ENCODE measurements at places on chromosomes 11 and 22.

- DNase-seq, result no peak
Measured at GRCh38 chr11:13119361-13119760, 110.2 kb downstream of the RASSF10 start.

DNA sequence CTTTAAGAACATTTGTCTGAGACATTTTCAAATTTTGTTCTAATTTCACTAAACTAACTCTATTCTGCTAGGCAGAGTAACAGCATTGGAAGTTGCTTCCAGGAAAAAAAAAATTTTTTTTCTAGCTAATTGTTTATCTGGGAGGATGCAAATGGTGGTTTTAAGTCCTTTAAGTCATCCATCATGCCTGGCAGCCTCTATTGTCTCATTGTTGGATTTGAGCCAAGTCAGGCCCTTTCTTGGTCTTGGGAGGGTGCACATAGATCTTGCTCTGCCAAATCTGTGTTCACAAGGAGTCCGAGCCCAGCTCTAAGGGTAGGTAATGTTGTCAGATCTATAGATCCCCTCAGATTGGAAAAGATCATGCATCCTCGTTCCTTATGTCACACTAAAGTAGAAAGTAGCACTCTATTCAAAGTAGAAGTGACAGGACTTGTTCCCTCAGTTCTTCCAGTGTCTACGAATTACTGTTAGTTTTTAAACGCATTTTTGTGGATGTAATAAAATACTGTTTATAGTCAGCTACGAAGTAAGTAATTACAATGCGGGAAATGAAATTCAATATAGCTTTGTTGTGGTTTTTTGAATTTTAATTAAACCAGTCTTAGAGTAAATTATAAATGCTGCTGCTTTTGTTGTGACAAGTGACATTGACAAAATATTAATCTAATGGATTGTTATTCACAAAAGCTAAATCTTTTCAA, 166.0 kb upstream of the RASSF10 start:
- peak; percentile 66 for DNase-seq

- no peak for DNase-seq
Measured at GRCh38 chr11:94806419-94806818, 38.3 kb downstream of the AMOTL1 start.

GRCh38 chr22:40534379-40535188, 101.9 kb downstream of the MRTFA start:
- DNase-seq, result no peak

DNA sequence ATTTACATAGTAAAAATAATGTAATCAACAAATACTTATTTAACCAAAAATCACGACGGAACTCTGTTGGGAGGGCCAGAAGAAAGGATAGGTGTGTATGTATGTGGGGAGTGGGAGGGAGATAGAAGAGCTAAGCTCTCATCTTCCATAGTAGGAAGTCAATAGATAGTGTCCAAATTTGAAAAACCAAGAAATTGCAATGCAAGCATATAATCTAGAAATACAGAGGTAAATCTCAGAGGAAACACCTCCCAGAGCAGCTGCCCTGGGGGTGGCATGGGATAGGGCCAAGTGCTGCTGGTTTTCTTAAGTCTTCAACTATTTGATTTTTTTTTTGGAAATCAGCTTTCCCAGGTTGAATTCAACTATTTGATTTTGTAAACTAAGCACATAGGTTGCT, 16.9 kb downstream of the C11orf86 start:
- DNase-seq, result no peak

DNA sequence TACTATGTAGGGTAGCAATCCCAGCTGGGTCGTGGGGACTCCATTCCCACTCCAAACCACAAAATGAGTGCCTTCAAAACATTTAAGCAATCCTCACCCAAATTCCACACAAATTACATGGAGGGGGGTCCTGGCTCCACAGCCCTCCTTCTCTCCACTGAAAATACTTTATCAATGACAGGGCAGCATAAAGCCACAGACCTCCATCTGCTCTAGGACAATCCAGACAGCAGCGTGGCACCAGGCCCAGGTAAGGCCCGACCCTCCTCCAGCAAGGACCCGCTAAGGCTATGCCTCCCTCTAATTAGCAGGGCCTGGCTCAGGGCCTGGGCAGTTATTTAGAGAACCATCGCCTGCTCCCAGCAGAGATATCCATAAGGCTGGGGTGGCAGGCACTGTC, at the start of gene PANX3:
Gene PANX3, plus strand, starts transcription at position 365 of the 400 bp plus-strand sequence. CDS start 129 bp downstream, outside the sequence.
- no peak for DNase-seq

DNA sequence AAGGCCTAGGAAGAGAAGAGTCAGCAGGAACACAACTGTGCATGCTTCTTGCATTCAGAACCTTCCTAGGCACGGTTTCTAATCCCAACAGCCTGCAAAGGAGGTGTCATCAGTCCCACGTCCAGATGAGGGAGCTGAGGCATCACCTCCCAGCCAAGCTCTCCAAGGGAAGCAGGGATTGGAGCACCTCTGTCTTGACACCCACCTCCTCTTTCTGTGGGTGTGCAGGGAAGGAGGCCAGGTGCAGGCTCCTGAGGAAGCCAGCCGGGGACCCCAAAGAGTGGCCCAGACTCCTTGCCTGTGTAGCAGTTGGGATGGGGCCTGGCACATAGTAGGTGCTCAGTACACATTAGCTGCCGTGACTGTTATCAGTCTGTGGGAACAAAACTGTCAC, 2.0 kb downstream of the PNPLA5 start:
- no peak for DNase-seq

DNA sequence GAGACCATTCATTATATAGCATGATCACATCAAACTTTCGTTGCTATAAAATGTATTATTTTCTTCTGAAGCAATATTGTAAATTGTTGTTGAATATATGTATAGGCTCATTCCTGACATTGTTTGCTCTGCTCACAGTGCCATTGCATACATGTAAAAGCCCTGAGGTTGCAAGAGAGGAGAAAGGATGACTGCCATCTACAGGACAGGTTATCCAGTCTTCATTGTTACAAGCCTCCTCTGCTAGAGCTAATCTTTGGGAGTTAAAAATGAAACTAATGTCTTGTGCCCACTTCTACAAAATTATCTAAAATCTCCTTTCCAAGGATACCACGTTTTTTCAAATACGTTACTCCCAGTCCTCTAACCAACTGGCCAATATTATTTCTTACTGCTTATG, 16.4 kb upstream of the OR5AL1 start:
- DNase-seq, result no peak

DNA sequence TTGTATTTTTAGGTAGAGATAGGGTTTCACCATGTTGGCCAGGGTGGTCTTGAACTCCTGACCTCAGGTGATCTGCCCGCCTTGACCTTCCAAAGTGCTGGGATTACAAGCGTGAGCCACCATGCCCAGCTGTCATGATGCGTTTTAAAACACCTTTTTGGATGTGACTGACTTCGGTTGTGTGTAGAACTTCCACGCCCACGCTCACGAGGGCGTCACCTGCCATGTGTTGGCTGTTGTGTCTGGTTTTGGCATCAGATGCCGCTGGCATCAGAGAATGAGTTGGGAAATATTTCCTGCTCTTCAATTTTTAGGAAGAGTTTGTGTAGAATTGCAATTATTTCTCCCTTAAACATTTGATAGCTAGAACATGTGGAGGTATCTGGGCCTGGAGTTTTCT, 109.1 kb downstream of the KCNQ1 start:
- DNase-seq, result no peak

DNA sequence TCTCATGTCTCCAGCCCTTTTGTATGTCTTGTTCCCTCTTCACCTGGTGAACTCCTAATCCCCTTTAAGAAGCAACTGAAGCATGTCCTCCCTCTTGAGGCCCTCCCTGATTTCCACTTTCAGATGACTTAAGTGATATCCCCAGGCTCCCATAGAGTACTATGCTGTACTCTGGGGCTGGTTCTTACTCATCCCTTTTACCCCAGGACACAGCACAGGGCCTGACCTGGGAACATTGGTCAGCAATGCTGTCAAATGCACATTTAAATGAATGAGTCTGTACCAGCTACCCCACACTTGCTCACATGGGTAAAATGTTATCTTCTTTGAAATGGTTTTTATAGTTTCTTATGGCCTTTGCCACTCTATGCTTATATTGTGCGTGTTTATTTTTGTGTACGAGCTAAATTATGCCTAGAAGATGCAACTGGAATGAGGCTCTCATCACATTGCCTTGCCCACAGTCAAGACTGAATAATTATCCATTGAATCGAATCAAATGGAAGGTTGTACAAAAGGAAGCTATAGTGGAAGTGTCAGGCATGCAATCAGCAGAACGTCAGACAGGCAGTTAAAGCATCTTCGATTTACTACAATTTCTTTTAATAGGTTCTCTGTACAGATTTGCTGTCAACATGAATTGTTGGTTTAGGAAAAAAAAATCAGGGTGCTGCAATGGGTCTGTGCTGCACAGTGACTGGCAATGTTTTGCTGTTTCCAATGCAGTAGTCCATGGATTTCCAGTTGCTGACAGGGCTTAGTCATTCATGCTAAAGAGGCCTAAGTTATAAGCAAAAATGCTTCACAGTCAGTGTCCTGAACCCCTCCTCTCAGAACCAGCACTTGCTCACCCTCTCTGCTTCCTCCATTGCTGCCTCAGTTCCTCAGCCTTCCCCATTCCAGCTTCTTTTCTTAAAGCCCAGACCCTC, 79.5 kb downstream of the PARVA start:
- DNase-seq, result no peak

DNA sequence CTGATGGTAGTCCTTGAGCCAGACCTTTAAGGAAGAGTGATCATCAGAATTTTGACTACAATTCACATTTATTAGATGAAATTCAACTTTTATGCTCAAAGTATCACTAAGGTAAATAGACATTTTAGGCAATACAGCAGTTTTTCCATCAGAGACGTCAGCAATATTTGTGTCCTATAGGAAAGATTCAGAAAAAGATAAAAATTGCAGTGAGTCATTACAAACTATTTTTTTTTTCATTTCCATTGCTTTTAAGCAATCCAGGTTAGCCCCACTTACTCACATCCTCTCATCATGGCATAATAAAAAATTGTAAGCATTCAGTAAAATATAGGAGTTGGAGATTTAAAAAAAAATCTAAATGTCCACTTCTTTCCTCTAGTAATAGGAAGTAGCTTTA, 46.9 kb downstream of the MSANTD4 start:
- DNase-seq, result no peak

DNA sequence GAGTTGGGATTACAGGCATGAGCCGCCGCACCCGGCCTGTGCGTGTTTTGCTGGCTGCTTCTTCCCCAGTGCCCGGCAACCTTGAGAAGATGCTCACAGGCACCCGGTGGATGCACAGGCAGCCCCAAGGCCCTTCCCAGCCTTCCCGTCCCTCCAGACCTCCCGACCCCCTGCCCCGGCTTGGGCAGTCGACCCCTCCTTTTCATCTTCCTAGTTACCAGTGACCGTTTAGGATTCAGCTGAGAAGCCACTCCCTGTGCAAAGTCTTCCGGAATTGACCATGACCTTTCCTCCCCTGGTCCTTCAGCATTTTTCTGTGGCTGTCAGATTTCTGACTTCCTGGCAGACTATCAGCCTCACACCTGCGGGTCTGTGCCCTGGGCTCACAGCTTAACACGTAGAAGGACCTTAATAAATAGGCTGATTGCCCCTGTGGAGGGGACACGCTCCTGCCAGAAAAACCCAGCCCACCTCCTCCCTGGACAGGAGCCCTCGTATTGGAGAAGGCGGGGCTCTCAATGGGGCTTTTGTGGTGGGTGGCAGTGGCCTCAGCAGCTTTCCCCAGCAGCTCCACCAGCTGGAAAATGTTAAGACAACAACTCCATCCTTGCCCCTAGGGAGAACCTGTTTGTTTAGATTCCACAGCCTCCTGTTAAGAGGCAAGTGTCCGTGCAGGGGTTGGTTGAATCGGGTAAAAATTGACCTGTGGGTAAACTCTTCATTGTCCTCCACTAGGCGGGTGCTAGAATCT, 10.4 kb upstream of the ANO1 start:
- peak; percentile 55 for DNase-seq

- no peak for DNase-seq
Measured at GRCh38 chr11:112829971-112830654, 131.1 kb upstream of the NCAM1 start.

- no peak for DNase-seq
Measured at GRCh38 chr11:4658629-4659445, 15.1 kb downstream of the OR51E1 start.

DNA sequence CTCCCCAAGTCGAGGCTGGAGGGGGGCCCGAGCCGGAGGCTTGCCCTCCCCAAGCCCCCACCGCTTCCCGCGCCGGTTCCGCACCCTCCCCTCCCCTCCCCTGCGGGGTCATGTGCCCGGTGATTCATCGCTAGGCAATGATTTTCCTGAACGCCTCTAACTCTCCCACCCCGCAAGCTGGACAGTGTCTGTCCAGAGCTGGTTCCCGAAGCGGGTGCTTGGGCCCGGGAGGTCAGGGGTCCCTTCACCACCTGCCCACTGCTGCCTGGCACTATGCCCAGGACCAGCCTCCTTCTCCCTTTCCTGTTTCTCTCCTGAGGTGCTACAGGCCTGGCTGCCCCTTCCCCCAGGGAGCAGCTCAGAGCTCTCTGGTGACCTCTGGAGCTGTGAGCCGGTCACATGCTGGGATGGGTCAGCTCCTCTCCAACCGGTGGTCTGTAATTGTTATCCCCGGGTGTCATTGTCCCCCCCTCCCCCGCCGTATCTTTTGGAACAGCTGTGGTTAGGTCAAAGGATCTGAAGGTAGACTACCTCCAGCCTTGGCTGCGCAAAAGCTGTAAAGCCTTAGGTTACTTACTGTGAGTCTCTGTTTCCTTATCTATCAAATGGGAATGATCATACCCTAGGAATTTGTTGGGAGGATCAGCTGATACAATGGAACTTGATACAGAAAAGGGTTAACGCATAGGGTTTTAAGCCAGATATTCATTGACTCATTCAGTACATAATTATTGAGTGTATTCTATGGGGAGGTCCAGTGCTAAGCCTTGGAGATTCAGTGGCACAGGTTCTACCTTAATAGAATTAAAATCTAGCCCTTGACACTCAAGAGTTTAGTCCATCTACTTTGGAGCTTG, 753 bp downstream of the STX3 start:
- peak; percentile 65 for DNase-seq

DNA sequence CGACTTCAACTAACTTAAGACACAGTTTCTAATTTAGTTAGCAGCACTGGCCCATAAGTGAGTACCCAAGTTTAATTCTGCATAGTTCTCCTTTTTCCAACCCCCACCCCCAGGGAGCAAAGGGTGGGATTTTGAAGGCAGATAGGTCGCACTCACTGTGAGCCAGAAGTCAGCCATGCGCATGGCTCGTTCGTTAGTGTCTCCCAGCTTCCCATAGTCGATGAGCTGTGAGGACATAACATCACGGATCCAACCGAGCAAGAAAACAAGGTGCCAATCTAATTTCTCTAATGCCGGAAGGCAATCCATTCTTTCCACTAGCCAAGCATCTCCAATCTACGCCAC, 577 bp downstream of the MRPL17 start:
- DNase-seq, result no peak

DNA sequence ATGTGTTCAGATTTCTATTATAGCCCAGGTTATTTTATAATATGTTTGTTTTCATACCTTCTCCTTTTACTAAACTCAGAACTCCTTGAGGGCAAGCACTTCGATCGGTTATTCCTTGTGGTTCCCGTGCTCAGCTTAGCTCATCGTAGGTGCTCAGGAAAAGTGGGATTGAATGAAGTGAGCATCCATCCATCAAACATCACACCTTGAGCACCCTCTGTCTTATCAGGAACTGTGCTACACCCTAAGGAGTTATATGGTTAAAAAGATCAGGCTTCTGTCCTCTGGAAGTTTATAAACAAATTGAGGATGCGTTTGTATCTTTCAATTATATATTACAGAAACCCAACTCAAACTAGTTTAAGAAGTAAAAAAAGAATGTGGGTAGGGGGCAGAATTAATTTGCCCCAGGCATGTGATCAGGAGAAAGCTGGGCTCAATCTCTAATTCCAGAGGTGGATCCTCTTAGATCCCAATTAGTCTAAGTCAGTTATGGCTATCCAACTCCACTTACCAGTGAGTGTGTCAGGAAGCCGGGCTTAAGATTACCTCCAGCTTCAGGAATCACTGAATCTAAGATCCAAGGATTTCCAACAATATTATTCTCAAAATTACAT, 59.9 kb upstream of the RRAS2 start:
- no peak for DNase-seq
